ENCODE measurements at places on chromosomes 7 and 10.
A peak's percentile ranks its signal among the peaks of the same experiment; 100 is the strongest.

GRCh38 chr7:825386-825785 is 6.9 kb upstream of the SUN1 start:
- DNase-seq: no peak

- DNase-seq: no peak
Measured at GRCh38 chr7:85840554-85840953, 653.7 kb upstream of the SEMA3D start.

DNA sequence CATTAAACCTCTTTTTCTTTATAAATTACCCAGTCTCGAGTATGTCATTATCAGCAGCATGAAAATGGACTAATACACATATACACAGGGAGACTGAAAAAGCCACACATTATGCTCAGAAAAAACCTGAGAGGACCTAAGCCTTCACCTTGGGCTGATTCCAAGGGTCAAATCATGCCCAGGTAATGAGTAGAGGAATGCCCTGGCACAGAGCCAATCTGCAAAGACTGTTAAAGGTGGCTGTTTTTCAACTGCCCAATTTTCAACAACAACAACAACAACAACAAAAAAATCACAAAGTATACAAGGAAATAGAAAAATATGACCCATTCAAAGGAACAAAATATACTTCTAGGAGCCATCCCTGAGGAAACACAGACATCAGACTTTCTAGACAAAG is 220.2 kb upstream of the TBX20 start:
- no peak for DNase-seq

DNA sequence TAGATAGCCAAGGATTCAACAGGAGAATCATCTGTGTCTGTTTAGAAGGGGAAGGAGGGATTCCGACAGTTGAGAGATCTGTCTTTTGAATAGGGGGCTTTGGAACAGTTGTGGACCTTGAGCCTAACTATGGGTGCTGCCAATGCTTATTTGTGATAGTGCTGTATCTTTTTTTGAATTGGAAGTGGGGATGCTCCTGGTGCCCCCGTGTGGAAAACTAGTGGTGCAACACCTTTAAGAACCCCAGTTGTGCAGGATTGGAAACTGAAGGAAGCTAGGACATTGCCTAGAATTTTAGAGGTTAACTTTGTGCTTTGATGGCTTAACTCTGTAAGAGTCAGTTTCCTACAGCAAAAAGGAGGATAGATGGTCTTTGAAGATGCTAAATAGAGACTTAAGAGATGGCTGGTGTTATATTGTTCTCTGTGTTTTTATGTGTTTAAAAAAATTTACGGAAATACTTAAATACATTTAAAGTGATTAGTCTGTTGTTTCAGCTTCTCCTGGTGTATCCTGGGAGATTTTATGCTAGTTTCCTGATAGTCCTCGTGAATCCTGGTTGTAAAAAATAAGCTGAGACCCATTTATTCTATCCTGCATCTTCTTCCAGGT is 69.3 kb downstream of the AP3M1 start:
- no peak for DNase-seq

DNA sequence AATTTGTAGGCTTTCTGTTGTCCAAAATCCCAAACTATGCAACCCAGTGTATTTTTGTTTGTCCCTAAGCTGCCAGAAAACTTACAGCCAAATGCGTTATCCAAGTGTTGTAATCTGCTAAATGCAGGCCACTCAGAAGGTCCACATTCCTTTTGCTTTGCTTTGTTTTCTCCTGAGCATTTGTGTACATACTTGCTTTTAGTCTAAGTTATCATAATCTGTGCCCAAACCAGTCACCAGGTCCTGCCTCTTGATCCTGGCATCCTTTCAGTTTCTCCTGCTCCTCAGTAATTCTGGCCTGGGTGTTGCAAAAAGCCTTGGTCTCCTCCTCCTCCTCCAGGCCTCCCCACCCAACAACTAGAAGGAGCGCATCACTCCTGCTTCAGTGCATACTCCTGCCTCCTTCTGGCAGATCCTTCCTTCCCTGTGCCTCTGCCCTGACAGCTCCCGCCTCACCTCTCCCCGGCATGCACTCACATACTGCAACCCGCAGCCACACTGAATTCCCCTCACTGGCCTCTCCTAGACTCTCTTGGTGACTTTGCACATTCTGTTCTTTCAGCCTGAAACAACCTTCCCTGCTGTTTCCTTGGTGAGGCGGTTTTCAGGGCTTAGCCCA is 2.3 kb downstream of the DENND2A start:
- no peak for DNase-seq

DNA sequence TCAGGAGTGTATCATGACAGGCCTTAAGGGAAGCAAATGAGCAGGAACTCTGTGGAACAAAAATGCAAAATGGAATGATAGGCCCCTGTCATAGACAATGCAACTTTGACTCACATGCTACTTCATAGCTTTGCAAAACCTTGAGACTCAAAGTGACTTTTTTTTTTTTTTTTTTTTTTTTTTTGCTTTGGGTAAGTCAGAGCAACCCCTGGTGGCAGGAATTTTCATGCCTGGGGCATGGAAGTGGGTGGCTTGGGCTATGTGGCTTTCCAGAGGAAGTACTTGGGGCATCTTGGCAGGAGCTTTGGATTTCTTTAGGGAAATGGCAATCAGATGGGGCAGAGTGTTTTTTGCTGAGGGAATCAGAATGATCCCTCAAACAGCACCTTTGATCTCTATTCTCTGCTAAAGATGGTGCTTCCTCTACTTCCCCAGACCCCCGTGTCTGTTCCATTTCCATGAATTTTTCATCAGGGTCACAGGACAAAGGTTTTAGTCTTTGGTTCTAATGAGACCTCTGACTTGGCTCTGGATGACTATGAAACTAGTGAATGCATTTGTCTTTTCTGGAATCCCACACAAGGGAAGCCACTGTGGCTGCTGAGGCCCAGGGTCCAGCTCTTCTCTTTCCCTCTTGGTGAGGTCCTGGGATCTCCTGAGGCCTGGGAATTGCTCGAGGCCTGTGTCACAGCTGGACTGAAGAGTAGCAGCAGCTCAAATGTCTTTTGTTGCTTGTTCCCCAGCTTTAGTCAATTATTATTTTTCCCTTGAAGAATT is 62.8 kb downstream of the TACC2 start:
- no peak for DNase-seq

GRCh38 chr7:151201751-151202150 is 8.5 kb downstream of the H2BK1 start:
- DNase-seq: no peak

DNA sequence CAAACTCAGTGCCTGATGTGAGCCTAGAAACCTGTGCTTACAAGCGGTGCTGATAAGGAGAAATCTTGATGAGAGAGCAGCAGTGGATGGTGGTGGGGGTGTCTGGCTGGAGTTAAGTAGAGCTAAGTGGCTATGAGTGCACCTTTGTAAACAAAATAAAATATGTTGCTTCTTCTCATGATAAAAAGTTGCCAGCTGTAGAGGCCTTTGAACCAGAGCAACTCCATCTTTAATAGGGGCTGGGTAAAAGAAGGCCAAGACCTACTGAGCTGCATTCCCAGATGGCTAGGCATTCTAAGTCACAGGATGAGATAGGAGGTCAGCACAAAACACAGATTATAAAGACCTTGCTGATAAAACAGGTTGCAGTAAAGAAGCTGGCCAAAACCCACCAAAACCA is 107.6 kb upstream of the FAM3C start:
- DNase-seq: no peak

DNA sequence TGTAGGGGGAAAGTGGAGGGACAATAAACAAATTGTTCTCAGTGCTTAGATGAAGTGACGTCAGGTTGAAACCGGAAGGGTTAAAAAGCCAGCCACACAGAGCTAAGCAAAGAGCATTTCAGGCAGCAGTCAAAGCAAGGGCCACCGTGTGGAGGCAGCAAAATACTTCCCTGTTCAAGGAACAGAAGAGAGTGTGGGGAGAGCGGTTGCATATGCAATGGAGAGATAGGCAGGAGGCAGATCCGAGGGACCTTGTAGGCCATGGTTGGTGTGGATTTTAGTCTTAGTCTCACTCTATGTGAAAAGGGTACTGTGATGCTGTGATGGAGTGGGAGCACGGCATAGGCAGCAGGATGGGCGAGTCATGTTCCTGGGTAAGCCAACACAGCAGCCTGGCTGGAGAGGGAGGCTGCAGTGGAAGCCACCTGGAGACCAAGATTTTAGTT is 3.8 kb upstream of the STN1 start:
- DNase-seq: peak; percentile 15

DNA sequence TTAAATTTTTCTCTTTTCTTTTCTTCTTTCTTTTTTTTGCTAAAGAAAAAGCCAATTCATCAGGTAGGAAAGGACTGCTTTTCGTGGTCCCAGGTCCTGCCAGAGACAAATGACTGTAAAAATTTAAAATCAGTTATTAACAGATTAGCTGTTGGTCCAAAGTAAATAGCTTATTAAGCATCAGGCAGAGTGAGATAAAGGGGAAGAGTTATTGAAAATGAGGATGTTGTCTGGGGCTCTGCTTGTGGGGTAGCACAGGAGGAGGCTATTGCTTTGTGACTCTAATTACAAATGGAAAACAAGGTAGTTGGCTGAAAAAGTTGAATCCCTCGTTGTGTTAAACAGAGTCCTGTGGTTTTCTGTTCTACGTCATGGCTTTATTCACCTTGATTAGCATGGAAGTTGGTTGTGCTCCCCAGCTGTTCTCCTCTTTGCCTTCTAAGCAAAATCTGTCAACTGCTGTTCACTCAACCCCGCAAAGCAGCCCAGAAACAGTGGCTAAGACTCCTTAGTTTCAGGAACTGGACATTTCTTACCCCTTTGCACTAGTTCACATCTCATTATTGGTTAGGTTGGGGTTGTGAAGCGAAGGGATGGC is 128.9 kb downstream of the SNX10 start:
- DNase-seq: no peak

DNA sequence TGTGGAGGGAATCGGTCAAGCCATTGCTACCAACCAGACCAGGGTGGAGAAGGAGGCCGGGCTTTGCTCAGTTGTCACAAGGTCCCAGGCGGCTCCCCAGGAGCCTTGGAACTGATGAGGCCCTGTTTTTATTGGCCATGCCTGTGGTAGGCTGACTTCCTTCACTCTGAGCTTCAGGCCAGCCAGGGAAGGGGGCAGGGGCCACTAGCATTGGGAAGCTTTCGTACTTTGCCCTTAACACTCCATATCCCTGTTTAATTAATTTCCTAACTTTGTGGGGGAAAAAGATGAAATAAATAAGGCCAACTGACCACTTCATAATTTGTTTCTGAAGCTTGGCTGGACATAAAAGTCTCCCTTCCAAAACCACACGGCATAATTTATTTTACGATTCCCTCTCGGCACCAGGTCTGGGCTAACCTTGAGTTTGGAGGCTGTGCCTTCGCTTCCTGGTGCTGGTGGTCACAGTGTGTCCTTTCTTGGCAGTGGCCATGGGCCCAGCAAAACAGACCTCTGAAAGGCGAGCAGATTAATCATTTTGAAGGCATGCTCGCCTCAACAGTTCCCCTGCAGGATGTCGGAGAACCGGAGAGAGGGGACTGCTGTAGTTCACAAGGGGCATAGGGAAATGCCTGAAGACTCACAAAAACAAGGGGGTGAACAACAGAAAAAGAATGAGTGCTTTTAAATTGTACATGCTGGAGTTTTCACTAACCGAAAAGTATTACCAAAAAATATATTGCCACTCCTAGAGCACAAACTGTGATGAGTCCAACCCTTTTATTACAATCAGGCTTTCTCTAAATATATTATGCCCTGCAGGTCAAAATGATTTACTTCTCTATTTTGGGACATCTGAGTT is 966.0 kb downstream of the LRMDA start:
- no peak for DNase-seq

GRCh38 chr10:56782503-56782902 is 421.4 kb upstream of the ZWINT start:
- DNase-seq: no peak
